ENCODE measurements at places on chromosomes 12 and 14. TPM values are rescaled to one million over a fixed set of nuclear protein-coding genes. Genes with fewer than 3 reads are reported as not detected.

DNA sequence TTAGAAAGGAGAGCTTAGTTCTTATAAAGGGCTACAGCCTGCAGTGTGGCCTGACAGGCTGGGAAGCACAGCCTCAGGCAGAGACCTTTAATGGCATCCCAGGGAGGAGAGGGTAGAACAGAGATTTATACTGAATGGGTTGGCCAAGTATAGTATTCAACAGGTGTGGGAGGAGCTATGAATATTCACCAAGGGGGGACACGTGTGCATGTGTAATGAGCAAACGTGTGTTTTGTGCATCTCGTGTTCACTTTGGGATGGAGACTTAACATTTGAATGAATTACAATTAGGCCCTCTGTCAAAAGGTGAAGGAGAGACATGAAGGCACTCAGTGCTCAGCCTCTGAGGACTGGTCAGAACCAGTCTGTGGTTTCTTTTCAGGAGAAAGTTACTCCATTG lies 5.2 kb downstream of the TDP1 start:
- DNase-seq, result no peak

DNA sequence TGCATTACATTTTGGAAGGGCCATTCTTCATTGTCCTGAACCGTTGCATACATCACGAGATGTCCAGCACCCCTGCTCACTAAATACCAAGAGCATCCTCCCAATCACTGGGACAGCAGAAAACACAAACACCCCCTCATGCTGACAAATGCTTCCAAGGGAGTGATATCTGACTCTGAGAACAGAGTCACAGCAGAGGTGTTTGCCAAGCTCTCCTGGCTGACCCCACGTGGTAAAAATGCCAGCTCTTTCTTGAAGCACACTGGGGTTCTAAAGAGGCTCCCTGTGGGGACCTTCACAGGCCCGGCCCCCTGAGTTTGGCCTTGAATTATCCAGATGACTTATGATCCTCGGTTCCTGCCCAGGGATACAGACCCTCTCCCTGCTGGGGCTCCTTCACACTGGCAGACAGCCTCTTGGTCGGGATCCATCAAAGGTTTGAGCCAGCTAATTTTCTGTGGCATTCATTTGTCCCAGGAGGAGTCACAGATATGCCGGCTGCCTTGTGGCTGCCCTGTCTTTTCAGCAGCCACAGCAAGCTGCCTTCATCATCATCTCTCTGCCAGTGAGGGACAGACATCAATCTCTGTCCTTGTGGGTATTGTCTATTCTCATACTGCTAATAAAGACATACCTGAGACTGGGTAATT lies 43.1 kb upstream of the PSMC1 start:
- no peak for DNase-seq

DNA sequence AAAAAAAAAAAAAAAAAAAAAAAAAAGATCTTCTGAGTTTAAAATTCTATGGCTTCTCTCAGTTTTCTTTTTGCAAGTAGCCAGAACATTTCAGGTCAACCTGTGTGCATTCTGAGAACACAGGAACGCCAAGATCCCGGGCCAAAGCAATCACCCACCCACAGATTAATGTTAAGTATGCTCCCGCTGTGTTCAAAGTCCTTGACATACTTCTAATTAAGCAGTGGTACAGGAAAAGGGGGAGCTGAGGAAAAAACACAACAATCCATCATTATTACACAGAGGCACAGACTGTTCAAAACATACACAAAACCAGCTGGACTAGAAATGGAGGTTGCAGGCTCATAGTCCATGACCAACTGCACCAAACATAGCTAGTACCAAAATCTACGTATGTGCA lies 2.8 kb downstream of the FBXO21 start:
- no peak for DNase-seq

The OR6C2 gene
- total RNA-seq, result not detected

The RNU6-7 gene
- not detected for total RNA-seq
